ENCODE measurements at places on chromosomes 6 and 20.

- no peak for DNase-seq
Observed at GRCh38 chr6:56695702-56696101, 53.0 kb upstream of the DST start.

GRCh38 chr20:35497320-35497719 is 32.1 kb downstream of the C20orf173 start:
- no peak for DNase-seq

GRCh38 chr6:157885876-157886275 is 62.8 kb downstream of the SNX9 start:
- DNase-seq = no peak

DNA sequence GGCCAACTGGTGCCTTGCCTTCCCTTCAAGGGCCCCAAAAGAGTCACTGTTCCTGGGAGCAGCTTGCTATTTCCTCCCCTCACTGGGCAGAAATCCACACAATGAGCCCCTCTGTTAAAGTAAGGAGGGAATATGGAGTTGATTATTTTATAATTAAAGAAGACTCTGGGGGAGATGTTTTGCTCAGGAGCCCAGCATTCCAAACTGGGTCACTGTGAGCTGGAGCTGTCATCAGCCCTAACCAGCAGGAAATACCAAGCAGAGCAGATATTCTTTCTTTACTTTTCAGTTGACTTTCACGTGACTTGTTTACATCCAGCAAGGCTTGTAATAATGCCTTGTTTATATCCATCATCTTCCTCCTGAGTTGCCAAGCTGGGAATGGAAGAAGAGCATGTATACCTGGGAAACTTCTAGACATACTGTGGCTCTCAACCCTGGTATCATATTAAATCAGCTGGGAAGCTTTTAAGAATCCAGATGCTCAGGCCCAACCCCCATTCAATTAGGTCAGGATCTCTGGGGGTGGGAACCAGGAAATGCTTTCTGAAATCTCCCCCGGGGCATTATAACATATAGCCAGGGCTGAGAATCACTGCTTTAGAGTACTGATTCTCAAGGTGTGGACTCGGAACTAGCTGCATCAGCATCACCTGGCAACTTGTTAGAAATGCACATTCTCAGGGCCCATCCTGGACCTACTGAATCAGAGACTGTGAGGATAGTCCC is 175.6 kb upstream of the MYLIP start:
- DNase-seq = no peak

DNA sequence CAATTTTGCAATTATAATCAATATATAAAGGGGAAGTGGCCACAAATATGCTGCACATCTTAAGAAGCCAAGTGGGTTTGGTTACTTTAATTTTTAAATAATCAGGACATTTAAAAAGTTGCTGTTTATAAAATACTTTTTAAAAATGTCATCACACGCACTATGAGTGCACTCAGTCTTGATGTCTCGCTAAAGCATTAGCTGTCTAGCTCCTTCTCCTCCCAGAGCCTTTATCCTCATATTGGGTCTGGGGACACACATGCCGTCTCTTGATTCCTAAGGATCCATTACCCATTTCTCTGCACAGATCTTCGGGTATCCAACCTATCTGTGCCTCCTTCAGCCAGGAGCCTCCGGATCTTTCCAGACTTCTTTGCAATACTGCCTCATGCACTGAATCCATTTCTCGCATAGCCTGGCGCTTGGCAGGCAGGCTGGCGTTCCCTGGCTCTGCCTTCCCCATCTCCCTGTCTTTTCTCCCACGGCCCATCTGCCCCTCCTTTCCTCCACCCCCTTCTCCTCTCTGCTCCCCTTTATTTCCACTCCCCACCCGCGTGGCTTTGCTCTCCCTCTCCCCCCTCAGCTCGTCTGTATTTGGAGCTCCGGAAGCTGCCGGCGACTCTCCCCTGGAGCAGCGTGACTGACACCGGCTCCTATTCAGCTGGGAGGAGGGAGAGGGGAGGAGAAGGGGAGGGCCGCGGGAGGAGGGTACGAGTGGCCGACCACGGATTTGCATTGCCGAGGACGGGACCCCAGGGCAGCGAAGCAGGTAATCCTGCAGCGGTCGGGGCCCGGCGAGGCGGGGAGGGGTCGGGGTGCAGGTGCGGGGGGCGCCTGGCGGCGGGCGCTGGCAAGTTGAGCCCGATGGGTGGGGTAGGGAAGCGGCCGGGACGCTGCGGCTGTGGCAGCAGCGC is at the start of gene CAP2:
Gene CAP2 (plus strand): TSS at position 618 of the 914 bp plus-strand sequence. CDS start 27,961 bp downstream, outside the sequence.
- DNase-seq = no peak

DNA sequence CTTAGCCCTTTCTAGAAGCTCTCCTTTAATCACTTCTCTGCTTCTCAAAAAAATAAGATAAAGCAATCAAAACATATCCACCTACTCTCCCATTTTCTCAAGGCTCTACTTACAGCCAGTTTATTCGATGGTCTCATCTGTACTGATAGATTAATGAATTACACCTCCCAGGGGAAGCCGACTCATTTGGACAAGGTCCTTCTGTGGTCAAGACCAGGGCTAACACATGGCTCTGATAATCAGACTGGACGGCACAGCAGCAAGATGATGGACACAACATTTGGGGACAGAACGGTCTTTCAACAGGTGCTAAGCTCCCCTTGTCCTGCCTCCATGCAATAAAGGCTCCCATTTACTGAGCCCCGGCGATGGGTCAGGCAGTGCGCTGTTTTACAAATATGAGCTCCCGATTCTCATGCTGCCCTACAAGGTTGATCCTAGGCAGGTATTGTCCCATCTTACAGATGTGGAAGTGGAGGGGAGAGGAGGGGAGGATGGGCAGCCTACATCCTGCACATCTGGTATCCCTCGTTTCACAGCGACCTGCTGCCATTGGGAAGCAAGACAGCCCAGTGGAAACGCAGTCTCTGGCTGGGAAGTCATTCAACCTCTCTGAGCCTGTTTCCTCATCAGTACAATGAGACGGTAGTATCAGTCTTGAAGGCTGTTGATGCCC is 15.7 kb downstream of the CPNE5 start:
- no peak for DNase-seq

DNA sequence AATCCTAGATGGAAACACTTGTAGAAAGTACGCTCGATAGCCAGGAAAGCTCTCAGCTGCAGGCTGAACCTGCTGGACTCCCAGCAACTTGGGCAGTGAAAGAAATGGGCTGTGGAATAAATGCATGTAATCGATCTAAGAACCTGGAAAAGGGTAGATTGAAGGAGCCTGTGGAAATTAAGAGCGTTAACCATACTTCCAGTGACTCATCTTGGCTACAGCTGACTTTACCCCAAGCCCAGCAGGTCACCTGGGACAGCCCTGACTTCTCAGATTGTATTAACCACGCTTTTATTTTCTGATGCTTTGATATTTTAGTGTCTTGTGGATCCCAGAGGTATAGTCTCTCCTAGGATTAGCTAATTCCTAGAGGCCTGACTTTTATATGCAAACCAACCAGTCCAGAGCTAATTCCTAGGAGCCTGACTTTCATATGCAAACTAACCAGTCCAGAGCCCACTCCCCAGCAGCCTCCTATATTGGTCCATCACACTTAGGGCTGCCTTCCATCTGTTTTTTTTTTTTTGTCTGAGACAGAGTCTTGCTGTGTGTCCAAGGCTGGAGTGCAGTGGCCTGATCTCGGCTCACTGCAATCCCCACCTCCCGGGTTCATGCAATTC is 86.3 kb downstream of the GMPR start:
- no peak for DNase-seq

DNA sequence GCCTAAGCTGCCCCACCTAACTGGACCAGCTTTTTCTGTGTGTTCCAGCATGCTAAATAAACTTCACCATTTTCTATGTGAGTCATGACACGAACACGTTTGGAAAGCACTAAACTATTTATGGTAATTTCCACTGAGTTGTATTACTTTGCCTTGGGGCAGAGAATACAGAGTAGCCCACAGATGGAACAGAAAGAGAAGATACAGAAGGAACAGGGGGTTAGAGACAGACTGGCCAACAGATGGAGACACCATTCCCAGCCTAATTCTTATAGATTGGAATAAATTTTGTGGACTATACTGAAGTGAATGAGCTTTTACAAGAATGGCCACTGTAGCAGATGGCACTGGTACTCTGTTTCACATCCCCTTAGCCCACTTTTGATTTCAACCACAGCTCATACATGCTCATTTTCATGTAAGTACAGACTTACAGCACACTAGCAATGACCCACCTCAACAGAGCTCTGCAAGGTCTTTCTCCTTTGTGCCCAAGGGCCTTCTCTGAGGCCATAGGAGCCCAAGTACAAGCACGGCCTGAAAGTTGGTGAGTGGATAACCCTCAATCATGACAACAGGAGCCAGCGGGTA is 13.1 kb upstream of the NT5DC1 start:
- no peak for DNase-seq

GRCh38 chr6:139567095-139567494 is 192.6 kb upstream of the CITED2 start:
- DNase-seq = no peak

DNA sequence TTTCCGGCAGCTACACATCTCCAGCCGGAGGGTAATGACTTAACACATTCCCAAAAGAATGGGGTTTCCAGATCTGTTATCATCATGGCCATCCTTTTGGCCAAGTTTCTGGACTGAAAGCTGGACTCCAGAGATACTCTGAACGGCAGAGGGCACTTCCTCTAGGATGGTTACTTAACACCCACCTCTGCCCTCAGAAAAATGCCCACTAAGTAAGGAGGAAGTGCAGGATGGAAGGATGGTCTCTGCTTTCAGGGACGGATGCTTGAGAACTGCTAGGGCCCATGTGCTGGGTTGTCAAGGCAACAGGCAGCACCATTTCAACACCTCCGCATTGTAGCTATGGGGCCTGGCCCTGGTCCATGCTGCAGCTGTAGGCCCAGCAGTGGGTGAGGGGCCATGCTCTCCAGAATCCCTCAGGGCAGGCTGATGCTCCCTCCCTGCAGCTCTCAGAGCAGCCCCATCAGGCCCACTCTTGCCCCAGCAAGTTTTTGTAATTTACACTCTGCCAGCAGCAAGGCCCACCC is 16.5 kb upstream of the TGM3 start:
- no peak for DNase-seq

- no peak for DNase-seq
Observed at GRCh38 chr6:33313105-33313708, 671 bp downstream of the TAPBP start.

DNA sequence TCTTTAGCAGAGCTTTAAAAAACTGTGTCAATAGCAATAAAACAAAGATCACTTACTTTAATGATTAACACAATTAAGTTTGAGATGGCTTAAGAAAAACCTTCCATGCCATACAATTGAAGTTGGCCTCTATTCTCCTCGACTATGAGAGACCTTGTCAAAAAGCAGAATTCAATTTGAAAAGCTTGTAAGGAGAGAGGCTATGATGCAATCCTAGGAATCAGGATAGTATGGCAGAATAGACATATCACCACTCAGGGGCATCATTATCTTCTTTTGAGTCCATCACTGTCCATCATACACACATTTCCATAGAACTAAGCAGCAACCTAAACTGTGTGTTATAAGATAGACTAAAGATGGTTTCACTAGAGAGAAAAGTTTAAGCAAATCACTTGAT is 17.2 kb downstream of the TBC1D7 start:
- no peak for DNase-seq

- no peak for DNase-seq
Observed at GRCh38 chr6:156280065-156280464, 497.1 kb upstream of the ARID1B start.

DNA sequence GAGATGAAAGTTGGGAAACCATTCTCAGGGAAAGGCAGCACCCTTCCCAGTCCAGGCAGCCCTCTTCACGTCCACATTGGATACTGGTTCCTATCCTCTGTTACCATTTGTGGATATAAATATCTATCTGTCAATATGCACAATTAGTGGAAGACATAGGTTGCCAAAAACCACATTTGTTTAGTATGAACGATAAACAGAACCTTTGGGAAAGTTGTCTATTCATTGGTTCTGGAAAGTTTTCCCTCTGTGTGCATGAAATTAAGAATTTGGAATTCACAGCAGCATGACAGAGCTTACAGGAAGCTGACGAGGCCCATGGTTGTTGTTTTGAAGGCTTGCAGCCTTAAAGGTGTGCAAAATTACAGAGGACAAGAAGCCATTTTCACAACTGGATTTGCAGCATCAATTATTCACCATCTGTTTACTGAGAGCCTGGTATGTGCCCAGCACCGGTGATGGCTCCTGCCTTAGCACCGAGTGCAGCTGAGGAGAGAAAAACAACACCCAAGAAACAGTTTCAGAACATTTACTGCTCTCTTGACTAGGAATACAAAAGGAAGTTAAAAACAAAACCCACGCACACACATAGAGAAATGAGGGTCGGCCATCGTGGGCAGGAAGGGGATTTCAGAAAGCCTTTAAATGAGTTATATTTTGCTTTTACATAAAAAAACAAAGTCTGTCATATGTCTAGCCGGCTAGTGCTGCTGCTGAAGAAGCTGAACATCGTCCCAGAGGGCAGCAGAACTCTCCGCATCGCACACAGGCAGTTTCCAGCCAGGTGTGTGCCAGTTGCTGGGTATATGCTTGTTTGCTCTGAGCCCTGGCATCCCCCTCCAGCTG is 319.6 kb downstream of the FARS2 start:
- no peak for DNase-seq

GRCh38 chr6:100212131-100212530 is 218.1 kb upstream of the MCHR2 start:
- no peak for DNase-seq

GRCh38 chr6:27286141-27286540 is 25.9 kb downstream of the POM121L2 start:
- no peak for DNase-seq

DNA sequence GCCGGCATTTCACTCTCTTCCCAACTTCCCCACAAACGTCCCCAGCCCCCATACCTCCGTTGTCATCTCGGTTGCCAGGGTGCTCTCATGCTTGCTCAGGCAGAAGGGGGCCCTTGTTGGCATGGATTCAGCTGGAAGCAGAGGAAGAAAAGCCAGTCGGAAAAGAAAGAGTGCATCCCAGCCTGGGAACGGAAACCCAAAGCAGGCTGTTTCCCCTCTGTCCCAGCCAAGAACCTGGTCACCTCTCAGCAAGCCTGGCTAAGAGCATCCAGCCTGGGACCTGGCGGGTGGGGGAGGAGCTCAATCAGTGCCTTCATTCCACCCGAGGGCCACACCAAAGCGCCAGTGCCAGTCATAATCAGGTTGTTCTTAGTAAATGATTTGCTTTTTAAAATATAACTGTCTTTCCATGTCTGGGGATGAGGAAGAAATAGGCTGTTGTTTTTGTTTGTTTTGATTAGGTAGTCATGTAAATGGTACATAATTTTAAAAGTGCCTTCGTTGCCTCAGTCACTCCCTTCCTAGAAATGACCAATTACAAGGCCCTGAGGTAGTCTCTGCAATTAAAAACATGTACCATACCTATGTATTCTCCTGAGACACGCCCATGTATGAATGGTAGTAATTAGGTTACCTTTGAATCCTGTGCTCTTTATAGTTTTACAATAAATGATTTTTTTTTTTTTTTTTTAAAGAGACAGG is 21.1 kb downstream of the CHMP4B start:
- no peak for DNase-seq

- no peak for DNase-seq
Observed at GRCh38 chr6:2021713-2022125, 223.7 kb downstream of the GMDS start.

DNA sequence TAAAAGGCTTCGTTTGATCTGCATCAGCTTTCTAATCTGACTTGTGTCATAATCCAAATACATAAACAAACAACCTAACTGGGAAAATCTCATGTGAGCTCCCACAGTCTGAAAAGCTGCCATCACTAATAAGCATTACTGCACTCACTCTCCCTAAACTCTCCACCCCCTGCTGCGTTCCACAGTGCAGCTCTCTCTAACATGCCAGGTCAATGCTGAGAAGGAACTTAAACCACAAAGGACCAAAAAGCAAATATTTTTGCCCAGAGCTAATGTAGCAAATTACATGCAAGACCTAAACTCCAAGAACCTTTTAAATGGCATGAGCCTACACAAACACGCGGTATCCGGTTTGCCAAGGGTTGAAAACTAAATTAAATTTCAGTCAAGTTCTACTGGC is 542.3 kb upstream of the JARID2 start:
- no peak for DNase-seq
